BE2C (cell line): ENCODE measurements at places on chromosomes 5 and 9.

DNA sequence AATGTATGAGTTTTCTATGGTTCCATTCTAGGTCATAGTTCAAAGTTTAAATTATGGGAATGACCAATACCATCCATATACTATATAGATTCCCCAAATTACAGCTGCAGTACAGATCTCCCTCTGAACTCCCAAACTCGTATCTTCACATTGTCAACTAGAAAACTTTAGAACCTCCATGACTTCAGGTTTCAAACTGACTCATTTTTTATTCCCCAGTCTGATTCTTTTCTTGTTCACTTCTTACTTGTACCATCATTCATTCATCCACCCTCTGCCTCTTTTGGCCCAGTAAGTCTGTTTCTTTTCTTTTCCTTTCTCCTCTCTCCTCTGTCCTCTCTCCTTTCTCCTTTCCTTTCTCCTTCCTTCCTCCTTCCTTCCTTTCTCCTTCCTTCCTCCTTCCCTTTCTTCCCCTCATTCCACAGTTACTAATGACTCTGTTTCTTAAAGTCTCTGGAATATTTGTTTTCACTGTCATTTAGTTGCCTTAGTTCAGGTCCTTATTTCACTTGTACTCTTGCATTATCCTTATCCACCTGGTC, 30.5 kb downstream of the RAD23B start:
- no peak for DNase-seq

- DNase-seq: no peak
These were observed 2.3 kb downstream of the ICE1 start for GRCh38 chr5:5424736-5425135.

DNA sequence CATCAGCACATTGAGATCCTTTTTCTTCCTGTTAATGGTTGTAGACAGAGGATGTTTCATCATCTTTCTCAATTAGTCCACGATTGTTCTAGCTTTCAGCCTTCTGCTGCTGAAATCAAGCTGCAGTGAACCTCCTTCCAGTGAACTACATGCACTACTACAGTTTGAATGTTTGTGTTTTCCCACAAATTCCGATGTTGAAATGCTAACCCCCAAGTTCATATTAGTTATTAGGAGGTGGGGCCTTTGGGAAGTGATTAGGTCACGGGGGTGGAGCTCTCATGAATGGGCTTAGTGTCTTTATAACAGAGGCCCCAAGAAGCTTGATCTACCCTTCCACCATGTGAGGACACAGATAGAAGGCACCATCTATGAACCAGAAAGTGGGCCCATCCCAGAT, 32.9 kb downstream of the NSG2 start:
- DNase-seq: no peak

- no peak for DNase-seq
These were observed 353.2 kb downstream of the PDE4D start for GRCh38 chr5:59540366-59540765.

- no peak for DNase-seq
These were observed 117.4 kb downstream of the MLLT3 start for GRCh38 chr9:20504930-20505329.

- DNase-seq: peak; percentile 62
These were observed 12.6 kb downstream of the DNM1 start for GRCh38 chr9:128215491-128216409.

DNA sequence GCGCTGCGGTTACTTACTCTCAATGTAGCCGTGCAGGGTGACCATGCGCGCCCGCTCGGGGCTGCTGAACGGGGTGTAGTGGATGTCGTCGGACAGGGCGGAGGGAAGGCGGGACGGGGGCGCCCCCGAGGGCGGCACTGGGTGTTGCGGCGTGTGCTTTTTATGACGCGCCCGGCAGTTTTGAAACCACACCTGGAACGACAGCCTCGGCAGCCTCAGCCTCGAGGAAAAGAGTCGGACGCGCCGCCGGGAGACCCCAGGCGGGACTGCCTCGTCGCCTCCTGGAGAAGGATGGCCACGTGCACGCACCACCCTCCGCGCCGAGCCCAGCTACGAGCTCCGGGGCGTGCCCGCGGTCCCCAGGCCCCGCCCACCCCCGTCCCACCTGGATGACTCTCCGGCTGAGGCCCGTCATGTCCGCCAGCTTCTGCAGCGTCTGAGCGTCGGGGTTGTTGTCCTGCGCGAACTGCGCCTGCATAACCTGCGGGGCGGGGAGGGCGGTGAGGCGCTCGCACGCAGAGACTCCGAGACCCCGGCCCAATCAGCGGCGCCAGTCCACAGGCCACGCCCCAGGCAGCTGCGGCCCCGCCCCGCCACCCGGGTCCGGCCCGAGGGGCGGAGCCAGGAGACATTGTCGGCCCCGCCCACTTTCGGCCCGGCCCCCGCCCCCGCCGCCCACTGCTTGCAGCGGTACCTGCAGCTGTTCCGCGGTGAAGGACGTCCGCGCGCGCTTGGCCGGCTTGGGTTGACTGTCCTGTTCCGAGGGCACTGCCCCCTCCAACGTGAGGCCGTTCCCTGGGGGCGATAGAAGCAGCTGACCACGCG, 15.0 kb downstream of the LHX6 start:
- peak; percentile 95 for DNase-seq

DNA sequence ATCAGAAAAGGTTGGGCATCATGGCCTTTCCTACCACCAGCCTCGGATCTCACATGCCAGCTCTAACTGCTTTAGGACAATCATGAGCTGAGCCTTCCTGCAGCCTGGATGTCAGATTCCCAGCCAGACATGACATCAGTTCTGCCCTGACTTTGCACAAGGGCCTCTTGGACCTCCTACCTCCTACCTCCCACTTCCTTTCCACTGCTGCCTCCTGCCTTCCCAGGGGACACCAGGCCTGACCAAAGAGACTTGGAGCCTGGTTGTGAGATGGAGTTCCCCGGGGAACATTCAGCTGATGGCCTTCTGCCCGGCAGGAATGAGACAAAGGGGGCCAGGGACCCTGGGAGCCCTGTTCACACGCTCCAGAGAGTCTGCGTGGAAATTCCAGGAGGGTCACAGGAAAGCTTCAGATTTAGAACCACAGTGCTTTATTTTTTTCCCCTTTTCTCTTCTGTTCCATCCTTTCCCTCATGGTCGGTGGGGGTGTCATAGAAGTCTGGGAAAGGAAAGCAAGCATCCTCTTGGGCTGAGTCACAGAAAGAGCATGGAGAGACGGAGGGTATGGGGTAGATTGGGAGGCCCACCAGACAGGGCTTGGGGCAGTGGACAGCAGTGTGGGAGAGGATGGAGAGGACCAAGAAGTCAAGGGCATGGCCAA, 35.4 kb upstream of the IL17B start:
- DNase-seq: peak; percentile 72

DNA sequence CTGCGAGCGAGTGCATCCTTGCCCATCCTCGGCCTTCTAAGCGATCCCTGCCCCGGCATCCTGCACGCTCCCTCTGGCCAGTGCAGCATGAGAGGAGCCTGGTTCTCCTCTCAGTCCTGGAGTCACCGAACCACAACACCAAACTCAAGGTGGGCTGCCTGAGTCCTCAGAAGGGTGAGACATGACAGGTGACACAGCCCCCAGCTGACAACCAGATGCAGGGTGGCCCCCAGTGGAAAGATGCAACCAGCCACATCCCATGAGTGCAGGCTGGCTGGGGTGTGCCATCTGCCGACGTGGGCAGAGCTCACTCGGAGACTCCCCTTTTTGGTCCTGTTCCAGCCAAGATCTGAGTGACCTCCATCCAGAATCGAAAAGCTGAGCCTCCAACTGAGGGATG, 58.4 kb downstream of the COL23A1 start:
- no peak for DNase-seq

DNA sequence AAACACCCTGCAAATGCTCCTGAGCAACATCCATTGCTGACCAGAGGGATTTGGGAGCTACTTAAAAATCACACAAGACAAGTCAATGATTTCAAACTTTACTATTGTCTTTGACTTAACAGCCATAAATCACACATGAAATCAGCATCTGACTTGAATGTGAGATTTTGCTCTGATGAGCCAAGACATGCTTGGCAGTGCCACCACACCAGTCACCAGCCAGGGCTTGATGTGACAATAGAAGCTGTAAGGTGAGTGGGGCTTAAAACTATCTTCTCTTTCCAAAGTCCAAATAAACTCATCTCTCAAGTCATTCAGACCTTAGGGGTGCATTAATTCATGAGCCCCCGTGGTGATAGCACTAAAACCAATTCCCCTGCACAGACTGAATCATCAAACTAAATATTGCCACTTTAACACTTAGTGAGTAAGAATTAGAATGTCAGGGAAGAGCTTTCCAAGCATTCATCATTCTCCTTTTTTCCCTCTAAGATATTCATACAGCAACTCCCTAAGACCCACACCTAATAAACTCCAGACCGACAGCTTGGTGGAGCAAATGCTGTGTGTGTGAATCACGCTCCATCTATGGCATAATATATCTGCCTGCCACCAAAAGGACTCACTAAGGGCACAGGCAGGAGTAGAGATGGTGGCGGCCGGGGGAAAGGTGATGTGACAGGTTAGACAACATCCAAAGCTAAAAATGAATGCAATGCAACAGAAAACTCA, 119.4 kb downstream of the SPOCK1 start:
- no peak for DNase-seq

DNA sequence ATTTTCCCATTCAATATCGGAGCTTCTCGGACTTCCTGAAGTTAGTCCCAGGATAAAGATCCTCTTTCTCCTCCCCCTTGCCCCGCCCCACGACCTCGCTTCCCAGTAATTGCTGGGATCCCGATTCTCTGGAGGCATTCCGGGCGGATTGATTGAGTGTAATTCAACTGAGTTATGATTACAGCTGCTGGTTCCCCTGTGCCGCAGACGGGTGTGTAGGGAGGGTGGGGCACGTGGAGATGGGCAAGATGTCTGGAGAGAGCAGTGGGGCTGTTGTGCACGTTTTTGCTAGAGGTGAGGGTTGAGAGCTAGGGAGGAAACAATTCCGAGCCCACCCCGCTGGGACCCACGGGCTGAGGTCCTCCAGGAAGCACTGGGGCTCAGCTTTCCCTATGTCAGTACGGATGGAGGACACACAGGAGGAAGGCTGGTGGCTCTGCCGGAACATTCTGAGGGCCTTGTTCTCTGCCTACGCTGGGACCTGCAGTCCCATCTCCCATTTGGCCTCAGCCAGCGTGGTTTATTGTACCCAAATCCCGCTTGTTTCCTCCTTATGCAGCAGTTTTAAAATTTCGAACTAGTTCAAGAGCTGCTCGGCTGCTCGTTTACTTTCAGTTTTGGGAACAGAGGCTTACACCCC, 2.4 kb upstream of the DMRT2 start:
- DNase-seq: no peak

DNA sequence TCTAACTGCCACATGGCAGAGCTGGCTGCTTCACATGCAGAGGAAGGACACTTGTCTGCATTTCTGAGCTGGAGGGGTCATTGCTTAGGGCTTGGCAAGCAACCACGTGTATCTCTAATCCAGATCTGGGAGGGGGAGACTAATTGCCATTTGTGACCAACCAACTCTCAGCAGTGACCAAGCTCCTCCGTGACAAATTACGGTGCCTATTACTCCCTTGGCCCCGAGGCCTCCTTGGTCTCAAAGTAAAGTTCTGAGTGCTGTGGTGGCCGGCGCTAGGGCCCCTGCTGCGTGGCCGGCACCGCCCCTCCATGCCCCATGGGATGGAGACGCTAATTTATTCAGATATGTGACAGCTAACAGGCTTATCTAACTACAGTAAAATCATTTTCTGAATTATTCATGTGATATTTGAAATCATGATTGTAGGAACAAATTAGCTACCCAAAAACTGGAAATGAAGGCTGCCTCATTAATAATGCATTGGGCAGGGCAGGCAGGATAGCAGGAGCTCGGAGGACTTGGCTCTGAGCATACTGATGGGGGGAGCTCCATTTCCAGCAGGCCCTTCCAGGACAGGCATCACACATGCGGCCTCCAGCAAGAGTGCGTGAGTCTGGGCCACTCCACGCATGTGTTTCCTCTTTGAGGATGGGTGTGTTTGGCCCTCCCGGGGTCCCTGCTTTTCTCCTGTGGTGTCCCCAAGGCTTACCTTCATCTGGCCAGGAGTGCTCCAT, 67.7 kb downstream of the C5orf15 start:
- peak; percentile 37 for DNase-seq

GRCh38 chr9:38006163-38006562, 62.9 kb downstream of the SHB start:
- DNase-seq: no peak

DNA sequence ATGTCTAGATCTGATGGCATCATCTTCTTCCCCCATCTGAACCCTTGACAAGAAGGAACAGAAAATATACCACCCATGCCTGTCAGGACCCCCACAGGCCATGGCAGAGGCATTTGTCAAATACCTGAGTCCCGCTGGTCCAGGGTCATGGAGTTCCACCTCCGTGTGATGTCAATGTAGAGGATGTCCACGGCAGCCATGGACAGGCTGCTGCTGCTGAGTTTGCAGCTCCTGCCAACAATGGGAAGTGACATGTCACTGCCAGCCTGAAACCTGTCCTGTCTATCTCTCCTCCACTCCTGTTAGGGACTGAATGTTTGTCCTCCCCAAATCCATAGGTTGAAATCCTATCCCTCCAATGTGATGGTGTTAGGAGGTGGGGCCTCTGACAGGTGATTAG, 208.8 kb downstream of the DAB2IP start:
- DNase-seq: no peak

- no peak for DNase-seq
These were observed 28.2 kb downstream of the CATSPER3 start for GRCh38 chr5:134995850-134996402.

GRCh38 chr9:137731947-137732813, 113.4 kb downstream of the EHMT1 start:
- DNase-seq: no peak

DNA sequence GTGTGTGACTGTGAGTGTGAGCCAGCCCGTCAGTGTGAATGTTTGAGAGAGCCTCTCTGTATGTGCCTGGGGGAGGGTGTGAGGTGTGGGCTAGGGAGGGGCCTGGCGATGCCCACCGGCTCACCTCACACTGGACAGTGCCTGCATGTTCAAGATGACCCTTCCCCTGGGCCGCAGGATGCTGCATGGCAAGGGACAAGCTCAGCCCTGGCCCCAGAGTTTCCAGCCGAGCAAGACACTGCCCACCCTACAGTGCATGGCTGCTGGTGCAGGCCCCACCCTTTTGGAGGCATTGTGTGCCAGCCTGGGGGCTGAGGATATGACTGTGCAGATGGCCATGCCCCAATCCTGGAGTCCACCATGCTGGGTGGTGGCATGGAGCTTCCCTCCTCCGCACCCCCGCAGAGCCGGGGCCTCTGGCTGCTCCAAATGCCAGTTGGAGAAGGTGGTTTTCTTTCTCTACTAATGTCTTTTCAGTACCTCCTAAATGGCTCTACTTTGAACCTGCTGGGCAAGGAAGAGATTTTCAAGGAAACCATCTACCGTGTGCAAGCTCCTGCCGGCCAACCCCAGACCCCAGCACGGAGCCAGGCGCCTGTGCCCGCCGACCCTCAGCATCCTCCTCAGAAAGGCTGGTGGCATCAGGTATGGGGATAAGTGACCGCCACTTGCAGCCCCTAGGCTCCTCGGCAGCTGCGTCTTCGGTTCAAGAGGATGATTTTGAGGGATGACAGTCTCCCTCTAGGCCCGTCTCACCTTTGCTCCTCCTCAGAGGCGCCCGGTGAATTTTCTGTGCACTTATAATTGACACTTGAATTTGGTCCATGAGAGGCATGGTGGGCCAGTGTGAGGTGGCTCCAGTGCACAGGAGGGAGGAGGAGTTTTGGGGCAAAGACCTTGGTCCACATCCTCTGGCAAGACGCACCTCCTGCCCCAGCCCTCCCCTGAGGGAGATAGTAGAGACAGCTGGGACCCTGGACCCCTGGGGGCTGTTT, 27.7 kb downstream of the FGD3 start:
- DNase-seq: no peak
